CD4-positive, alpha-beta T cell treated with Interleukin-6 at 100 ng/mL for 8 hours (primary cell): ENCODE measurements at places on chromosomes 7 and 10.

- no peak for DNase-seq
These were observed 127.1 kb downstream of the KMT2E start for GRCh38 chr7:105141068-105141467.

DNA sequence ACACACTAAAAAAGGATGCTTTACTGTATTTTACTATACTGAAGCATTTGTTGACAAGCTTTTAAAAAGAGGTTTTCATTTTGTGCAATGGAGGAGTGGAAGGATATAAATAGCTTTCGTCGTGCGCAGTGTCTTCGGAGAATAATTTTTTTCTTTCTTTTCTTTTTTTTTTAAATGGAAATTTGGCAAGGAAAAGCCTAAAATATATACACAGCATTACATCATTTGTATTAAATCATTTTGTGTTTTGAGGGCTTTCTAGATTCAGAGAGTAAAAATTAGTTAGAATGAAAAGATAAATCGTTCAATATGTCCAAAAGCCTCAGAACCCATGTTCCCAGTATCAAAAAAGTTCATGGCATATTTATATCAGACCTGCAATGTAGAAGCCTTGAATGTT is 150.2 kb upstream of the FERD3L start:
- DNase-seq, result no peak

- no peak for DNase-seq
These were observed 97.7 kb upstream of the KIF5B start for GRCh38 chr10:32153931-32154330.

GRCh38 chr7:133401225-133401624 is 148.3 kb downstream of the EXOC4 start:
- DNase-seq, result no peak

- no peak for DNase-seq
These were observed 63.7 kb downstream of the ARHGAP12 start for GRCh38 chr10:31864834-31865518.

GRCh38 chr10:11715815-11716494 is 26.2 kb upstream of the ECHDC3 start:
- DNase-seq, result no peak

GRCh38 chr7:42143711-42144600 is 93.1 kb downstream of the GLI3 start:
- no peak for DNase-seq

DNA sequence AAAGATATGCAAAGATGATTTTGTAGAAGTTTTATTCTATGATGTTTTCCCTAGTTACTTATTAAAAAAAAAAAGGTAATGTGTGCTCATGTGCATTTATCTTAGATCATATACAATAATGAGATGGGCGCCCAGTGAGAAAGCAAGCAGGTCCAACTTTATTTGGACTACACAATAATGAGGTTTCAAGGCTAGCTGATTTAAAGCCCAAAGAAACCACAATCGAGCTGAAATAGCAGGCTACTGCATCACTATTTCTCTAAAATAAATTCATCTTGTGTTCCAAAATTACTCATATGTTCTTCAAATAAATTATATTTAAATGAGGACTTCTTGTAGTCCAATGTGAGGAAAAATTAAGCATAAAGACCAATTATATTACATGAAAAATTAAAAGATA is 110.1 kb downstream of the JMJD1C start:
- no peak for DNase-seq

DNA sequence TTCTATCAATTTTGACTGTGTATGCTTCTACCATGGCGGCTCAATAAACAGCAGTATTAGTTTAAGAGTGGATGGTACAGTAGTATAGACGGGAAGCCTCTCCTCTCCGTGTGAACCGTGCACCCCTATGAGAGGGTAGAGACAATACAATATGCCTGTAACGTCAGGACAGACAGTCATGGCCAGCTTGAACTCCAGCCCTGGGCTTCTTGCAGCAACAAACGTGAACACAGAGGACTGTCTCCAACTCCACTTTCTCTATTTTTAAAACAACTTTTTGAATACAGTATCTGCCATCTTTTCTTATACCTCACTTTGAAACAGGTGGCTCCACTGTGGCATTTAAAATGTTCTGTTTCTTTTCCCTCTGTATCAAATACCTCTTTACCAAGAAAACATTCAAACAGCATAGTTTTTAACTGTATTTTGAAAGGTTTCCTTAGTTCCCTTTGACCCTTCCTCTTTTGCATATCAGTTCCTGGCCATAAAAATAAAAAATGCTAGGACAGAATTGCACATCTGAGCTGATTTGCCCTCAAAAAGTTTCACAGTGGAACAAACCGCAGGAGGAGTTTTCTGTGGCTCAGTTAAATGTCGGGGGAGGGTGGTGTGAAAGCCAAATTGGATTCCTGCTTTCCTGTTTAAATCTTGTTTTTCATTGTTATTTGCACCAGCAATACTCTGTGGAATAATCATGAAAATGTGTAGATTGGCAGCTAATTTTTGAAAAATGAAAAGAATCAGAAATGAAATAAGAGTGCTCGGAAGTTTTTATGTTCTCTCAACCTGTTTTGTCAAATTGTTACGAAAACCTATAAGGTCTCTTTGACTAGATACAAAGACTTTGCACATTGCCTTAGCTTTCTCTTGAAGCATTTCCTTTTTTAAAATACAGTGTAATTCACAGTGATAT is 8.0 kb downstream of the IKZF1 start:
- peak; percentile 38 for DNase-seq

DNA sequence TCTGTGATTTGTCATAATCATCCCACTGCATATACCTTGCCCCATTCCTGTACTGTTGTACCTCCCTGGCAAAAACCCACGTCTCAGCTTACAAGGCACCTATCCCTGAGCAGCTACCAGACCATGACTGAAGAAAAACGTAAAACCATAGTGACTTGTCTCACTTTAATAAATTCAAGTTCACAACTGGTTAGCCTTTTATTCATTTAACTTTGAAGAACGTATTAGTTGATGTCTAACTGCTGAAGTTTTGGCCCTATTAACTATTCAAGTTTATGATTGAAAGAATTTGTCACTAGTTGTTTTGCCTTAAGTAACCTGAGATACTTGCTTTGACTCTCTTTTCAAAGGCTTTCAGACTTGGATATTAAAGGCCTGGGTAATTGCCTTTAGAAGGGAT is 59.7 kb downstream of the GALNT11 start:
- no peak for DNase-seq
